AG09319 (cell line): ENCODE measurements at places on chromosomes 6 and 20.

GRCh38 chr6:18186033-18186432 lies 30.8 kb downstream of the KDM1B start:
- no peak for DNase-seq

DNA sequence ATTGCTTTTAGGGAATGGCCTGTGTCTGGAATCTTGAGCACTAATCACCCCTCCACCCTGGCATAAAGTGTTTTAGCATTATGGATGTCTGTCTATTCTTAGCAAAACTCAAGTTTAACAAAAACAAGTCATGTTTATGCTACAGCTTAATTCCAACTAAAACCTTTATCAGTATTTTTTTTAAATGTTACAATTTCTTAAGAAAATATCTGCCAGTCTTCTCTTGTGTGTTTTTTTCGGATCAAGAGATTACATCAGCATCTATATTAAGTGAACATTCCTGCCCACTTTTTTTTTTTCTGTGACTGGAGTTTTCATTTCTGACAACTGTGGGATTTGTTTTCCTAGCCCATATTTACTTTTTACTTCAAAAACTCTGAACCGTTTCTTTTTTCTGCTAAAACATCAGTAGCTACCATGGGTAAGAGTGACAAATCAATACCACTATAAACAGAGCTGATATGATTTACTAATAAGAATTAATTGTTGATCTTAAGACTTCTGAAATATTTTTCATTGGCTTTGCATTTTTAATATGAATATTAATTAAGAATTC lies 94.3 kb downstream of the EDN1 start:
- no peak for DNase-seq

DNA sequence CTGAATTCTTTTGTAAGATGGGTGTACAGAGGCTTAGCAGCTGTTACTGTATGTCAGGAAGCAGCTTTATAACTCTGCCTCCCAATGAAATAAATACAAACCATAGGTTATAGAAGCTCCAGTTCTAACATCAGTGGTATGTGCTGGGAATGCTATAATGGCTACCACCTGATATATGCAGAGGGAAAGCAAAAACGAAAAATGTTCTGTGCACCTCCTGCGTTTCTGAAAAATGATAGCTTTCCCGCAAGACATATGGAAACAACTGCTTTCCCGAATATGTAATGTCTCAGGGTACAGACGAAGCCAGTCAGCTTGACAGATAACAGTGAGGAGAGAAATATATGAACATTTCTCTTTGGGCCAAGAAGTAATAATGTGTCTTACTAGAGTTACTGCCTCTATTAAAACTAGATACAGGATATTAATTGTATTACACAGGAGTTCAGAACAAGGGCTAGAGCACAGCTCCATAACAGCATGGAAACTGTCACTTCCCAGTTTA lies 517.0 kb upstream of the NRSN1 start:
- DNase-seq = no peak

- DNase-seq = no peak
These were observed 5.8 kb upstream of the HMGCLL1 start for GRCh38 chr6:55584654-55585354.

DNA sequence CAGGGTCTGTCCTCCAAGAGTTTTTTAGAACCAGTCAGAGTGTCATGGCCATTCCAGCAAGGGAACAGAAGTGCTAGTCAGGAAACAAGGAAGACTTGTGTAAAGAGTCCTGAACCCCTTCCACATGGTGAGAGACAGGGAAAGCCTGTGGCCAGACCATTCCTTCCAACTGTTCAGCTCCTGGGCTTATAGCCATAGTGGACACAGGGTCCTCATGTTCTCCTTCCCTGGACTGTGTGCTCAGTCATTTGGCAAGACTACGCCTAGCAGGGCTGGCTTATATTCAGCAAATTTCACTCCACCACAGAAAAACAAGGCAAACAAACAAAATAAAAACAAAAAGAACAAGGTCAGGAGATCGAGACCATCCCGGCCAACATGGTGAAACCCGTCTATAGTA lies 60.5 kb downstream of the NRN1 start:
- DNase-seq = no peak
